ENCODE measurements at places on chromosomes 16 and 17.
A peak's percentile ranks its signal among the peaks of the same experiment; 100 is the strongest.

- peaks cover 39% of the 10 kb centered on the region for H3K4me1 ChIP-seq
- H3K27me3 ChIP-seq = peaks cover 3% of the 10 kb centered on the region
- no peak overlapping the region for H3K4me3 ChIP-seq
- no peaks in the 10 kb centered on the region for H3K36me3 ChIP-seq
- peak overlapping the region; percentile 83 for H3K27ac ChIP-seq
- DNase-seq = no peak
Observed at GRCh38 chr17:57935833-57936807, 19.1 kb downstream of the CUEDC1 start.

- no peaks in the 10 kb centered on the region for H3K36me3 ChIP-seq
- H3K27ac ChIP-seq = no peak overlapping the region
- no peak for DNase-seq
- peaks cover 28% of the 10 kb centered on the region for H3K27me3 ChIP-seq
- peak overlapping the region; percentile 53 for H3K4me3 ChIP-seq
- H3K4me1 ChIP-seq = peaks cover 48% of the 10 kb centered on the region
Observed at GRCh38 chr17:77281122-77281903, 140.5 kb downstream of the SEC14L1 start.

- DNase-seq = no peak
- H3K27me3 ChIP-seq = no peaks in the 10 kb centered on the region
- peaks cover 20% of the 10 kb centered on the region for H3K36me3 ChIP-seq
Observed at GRCh38 chr16:89481356-89481955, 8.9 kb downstream of the ANKRD11 start.

DNA sequence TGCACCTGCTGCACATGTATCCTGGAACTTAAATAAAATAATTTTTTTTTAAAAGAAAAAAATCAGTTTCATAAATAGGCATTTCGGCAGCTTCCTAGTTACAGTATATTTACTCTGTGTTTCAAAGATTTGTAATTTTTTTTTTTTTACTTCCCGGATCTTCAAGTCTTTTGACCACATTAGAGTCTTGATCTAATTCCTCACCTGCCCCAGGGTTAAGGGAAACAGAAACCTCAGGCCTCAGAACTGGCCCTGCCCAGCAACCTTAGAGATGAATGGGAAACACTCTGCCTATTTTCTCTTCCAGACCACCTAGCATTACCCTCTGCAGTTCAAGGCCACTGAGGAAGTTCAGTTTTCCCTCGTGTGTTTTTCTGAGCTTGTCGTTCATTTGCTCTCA lies 304.0 kb downstream of the MAF start:
- DNase-seq = no peak
- no peak overlapping the region for H3K4me3 ChIP-seq
- peaks cover 4% of the 10 kb centered on the region for H3K27me3 ChIP-seq
- H3K27ac ChIP-seq = no peak overlapping the region
- no peaks in the 10 kb centered on the region for H3K36me3 ChIP-seq

GRCh38 chr17:8941980-8942622 lies 23.4 kb downstream of the PIK3R5 start:
- no peaks in the 10 kb centered on the region for H3K27me3 ChIP-seq
- H3K4me1 ChIP-seq = peaks cover 33% of the 10 kb centered on the region
- peak; percentile 66 for DNase-seq
- no peaks in the 10 kb centered on the region for H3K36me3 ChIP-seq
- H3K27ac ChIP-seq = peak overlapping the region; percentile 58
- no peak overlapping the region for H3K4me3 ChIP-seq

- no peak overlapping the region for H3K4me3 ChIP-seq
- H3K4me1 ChIP-seq = no peaks in the 10 kb centered on the region
- H3K36me3 ChIP-seq = no peaks in the 10 kb centered on the region
- H3K27ac ChIP-seq = no peak overlapping the region
Observed at GRCh38 chr16:66660422-66661209, 35.9 kb downstream of the CMTM4 start.

DNA sequence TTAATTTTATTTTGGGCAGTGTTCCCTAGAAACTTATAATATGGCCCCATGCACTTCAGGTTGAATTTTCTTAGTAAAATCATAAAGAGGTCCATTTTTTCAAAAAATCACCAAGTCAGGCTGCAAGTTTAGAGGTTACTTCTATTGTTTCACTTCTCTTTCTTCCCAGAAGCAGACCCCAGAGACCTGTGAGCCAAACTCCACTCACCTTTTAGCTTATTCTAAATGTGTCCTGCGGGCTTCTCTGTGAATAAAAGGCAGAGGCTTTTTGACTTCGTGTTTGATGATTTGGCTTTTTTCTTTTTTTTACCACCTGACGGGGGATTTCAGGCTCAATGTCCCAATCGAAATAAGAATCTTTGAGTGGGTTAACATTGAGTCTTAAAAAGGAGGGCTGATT lies 7.4 kb downstream of the PRKCB start:
- H3K4me1 ChIP-seq = peaks cover 33% of the 10 kb centered on the region
- no peak overlapping the region for H3K27ac ChIP-seq
- DNase-seq = no peak
- peaks cover 11% of the 10 kb centered on the region for H3K36me3 ChIP-seq

DNA sequence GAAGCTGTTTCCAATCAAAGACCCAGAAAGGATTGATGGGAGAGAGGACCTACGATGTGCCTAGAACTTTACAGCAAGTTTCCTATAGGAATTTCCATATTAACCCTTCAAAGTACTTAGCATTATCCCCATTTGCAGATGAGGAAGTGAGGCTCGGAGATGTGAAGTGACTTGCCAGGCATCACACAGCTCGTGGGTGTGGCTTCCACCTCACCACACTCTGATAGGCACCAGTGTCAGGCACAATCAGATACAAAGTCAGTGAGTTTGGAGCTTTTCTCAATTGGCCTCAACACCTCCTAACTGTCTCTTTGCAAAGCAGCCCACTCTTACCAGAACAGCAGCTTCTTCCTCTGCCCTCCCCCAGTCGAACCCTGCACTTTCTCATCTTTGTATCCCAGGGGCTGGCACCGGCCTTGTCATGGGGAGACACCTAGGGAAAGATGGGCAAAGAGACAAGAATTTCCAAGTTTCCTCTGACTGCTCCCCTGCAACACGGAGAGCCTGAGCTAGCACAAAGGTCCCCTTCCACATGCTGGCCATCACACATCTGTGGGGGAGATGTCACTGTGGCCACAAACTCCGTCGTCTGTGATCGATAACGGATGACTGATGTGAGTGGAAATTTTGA lies 37.4 kb upstream of the CCL1 start:
- H3K4me3 ChIP-seq = no peak overlapping the region
- no peaks in the 10 kb centered on the region for H3K36me3 ChIP-seq
- no peak for DNase-seq
- H3K4me1 ChIP-seq = peaks cover 3% of the 10 kb centered on the region

DNA sequence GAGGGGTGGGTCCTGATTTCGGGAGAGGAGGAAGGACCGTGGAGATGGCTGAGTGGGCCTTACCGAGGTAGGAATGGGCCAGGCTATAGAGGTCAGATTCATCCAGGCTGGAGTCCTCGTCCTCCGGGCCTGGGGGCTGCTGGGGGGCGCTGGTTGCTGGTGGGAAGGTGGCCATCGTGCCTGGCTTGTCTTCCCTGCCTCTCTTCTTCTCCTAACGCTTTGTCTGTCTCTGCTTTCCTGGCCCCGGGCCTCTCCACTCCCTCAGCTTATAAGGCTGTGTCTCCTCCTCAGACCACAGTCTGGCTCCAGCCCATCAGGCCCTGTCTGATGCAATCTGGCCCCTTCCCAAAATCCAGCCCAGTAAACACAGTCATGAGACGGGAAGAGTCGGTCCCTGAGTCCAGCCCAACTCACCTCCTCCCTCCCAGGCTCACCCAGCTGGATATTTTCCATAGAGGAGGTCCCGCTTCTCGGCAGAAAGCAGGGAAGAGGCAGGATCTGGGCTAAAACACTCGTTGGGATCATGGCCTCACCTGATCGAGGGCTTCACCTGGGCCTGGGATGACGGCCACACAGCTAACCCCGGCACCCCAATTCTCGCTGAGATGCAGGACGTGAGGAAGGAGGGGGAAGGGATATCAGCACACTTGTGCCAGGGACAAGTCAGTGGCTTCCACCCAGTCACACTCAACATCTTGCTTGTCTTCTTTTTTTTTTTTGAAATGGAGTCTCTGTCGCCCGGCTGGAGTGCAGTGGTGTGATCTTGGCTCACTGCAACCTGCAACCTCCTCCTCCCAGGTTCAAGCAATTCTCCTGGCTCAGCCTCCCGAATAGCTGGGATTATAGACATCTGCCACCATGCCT lies at the start of gene NUPR1:
Gene NUPR1 (minus strand): TSS at position 242 of the 864 bp plus-strand sequence. CDS start 67 bp downstream, at position 175.
- H3K27me3 ChIP-seq = no peaks in the 10 kb centered on the region
- no peak for DNase-seq
- no peaks in the 10 kb centered on the region for H3K36me3 ChIP-seq
- peak within 1 kb of the TSS; percentile 16 for H3K4me3 ChIP-seq

GRCh38 chr17:73657473-73658116 lies 13.3 kb upstream of the SDK2 start:
- DNase-seq = no peak
- H3K4me3 ChIP-seq = no peak overlapping the region
- no peak overlapping the region for H3K27ac ChIP-seq
- H3K4me1 ChIP-seq = no peaks in the 10 kb centered on the region

GRCh38 chr16:25416002-25416401 lies 158.4 kb upstream of the ZKSCAN2 start:
- no peaks in the 10 kb centered on the region for H3K27me3 ChIP-seq
- no peak for DNase-seq
- no peak overlapping the region for H3K27ac ChIP-seq
- no peaks in the 10 kb centered on the region for H3K4me1 ChIP-seq
- no peak overlapping the region for H3K4me3 ChIP-seq
- H3K36me3 ChIP-seq = no peaks in the 10 kb centered on the region

GRCh38 chr16:2527071-2527783 lies 4.0 kb downstream of the CEMP1 start:
- H3K27ac ChIP-seq = no peak overlapping the region
- no peak overlapping the region for H3K4me3 ChIP-seq
- no peak for DNase-seq
- H3K4me1 ChIP-seq = peaks cover 15% of the 10 kb centered on the region
- peaks cover 10% of the 10 kb centered on the region for H3K27me3 ChIP-seq
- peaks cover 46% of the 10 kb centered on the region for H3K36me3 ChIP-seq

DNA sequence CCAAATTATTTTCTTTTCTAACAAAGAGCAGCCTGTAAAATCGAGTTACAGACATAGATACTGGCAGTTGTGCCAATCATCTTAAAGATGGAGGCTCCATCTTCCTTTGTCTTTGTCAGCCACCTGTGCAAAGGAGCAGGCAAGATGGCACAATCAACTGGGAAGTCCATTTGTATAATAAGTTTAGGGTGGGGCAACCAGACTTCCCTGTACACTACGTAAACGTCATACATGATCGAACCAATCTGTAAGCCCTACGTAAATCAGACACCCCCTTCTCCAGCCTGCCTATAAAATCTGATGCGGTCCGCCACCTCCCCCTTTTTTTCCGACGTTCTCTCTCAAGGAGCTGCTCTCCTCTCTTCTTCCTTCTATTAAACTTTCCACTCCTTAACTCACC lies 31.4 kb upstream of the MEAK7 start:
- no peaks in the 10 kb centered on the region for H3K36me3 ChIP-seq
- no peak overlapping the region for H3K27ac ChIP-seq

GRCh38 chr16:67054901-67055300 lies 26.0 kb downstream of the CBFB start:
- no peak overlapping the region for H3K27ac ChIP-seq
- H3K4me1 ChIP-seq = peaks cover 3% of the 10 kb centered on the region

- H3K27ac ChIP-seq = no peak overlapping the region
- DNase-seq = no peak
- H3K27me3 ChIP-seq = peaks cover 90% of the 10 kb centered on the region
Observed at GRCh38 chr17:61398721-61399130, 917 bp upstream of the TBX2 start.

GRCh38 chr17:17710728-17711541 lies 29.7 kb downstream of the RAI1 start:
- no peak for DNase-seq
- H3K4me1 ChIP-seq = peaks cover 2% of the 10 kb centered on the region
- no peaks in the 10 kb centered on the region for H3K27me3 ChIP-seq
- H3K27ac ChIP-seq = no peak overlapping the region
- H3K36me3 ChIP-seq = no peaks in the 10 kb centered on the region

- no peak for DNase-seq
- H3K36me3 ChIP-seq = peaks cover 12% of the 10 kb centered on the region
- H3K27ac ChIP-seq = no peak overlapping the region
- no peaks in the 10 kb centered on the region for H3K27me3 ChIP-seq
Observed at GRCh38 chr17:67116045-67116575, 71.8 kb downstream of the CACNG1 start.

DNA sequence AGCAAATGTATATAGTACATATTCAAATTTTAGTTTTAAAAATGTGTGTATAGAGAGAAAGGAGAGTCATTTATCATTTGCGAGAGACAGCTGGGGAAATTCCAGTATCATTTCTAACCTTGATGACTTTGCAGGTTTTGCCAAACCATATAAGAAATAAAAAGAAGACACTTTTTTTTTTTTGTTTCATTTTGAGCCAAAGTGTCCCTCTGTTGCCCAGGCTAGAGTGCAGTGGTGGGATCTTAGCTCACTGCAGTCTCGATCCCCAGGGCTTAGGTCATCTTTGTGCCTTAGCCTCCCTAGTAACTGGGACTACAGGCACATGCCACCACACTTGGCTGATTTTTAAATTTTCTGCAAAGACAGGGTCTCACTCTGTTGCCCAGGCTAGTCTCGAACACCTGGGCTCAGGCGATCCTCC lies 38.4 kb upstream of the VWA3A start:
- no peaks in the 10 kb centered on the region for H3K36me3 ChIP-seq
- no peaks in the 10 kb centered on the region for H3K4me1 ChIP-seq
- H3K27me3 ChIP-seq = no peaks in the 10 kb centered on the region
- no peak for DNase-seq

DNA sequence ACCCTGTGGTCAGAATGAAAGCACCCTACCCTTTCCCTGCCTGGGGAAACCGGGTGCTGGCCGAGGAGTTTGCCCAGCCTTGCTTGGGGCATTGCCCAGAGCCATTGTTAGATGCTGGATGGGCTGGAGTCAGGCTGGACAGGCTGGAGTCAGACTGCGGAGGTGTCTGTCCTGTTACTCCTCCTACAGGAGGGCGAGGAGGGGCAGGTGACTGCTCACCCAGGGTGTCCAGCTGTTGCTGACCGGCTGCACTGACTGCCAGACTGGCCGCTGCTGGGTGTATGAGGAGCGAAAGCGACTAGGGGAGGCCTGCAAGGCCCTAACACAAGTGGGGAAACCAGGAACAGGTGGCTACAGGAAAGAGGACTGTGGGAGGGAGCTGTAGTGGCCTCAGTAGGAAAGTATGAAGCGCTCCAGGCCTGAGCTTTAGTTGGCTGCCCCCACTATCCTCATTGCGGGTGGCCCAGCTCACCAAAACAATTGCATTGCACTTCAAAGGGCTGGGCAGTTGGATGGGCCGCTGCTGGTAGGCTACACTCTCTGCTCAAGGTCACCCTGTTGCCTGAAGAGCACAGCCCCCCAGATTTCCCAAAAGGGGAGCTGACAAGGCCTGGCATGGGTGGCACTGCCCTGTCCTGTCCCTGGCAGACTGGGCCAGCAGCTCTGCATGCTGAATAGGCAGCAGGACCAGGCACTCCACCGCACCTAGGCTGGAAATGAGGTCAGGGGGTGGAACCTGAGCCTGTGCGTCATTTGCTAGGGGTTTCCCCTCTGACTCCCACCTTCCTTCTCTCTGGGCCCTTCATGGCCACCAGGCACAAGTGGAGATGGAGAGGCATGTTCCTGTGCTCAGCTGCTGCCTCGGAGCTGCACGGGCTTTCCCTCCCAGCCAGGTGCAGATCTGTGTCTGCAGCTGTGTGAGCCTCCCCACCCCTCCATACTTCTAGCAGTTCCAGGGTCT lies 18.4 kb downstream of the LDHD start:
- peak overlapping the region; percentile 99 for H3K27ac ChIP-seq
- H3K4me1 ChIP-seq = peaks cover 74% of the 10 kb centered on the region
- peak overlapping the region; percentile 16 for H3K4me3 ChIP-seq
- peak; percentile 77 for DNase-seq
